ENCODE measurements at places on chromosomes 4 and X.
A peak's percentile ranks its signal among the peaks of the same experiment; 100 is the strongest.

GRCh38 chr4:72875138-72875537 is 194.4 kb downstream of the COX18 start:
- DNase-seq, result no peak

DNA sequence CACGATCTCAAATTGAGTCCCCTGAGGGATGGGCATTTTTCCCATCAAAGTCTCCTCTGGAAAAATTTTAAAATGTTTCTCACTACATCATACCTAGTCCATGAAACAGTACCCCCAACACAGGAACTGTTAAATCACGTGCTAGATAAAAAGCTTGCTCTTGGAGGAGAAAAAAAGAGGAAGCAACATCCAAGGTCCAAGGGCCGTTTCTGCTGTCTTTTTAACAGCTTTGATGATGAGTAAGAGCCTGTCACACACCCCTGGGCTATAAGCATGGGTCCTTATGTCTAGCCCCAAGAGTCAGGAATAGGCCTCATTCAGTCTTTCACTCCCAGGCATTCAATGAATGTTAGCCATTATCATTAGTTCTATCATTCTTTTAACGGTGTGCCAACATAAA is 128.9 kb downstream of the SH3KBP1 start:
- DNase-seq, result no peak

- DNase-seq, result no peak
Measured at GRCh38 chr4:173909294-173909693, 374.2 kb downstream of the FBXO8 start.

DNA sequence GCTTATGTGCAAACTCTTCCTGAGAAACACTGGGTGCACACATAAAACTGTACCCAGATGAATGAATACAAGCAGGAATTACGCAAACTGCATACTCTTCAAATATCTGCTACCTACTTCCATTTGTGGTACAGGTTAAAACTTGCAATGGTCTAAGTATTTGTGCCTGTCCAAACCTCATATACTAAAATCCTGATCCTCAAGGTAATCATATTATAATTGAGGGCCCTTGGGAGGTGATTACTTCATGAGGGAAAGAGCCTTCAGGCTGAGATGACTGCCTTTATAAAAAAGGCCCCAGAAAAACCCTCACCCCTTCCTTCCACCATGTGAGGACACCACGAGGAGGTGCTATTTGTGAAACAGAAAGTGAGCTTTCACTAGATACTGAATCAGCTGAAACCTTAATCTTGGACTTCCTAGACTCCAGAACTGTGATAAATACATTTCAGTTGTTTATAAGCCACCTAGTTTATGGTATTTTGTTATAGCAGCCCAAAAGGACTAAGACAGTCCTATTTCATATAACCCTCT is 1977.2 kb downstream of the PCDH7 start:
- DNase-seq, result peak; percentile 12

- no peak for DNase-seq
Measured at GRCh38 chrX:14554131-14554715, 24.9 kb downstream of the GLRA2 start.

- no peak for DNase-seq
Measured at GRCh38 chrX:3178329-3178728, 137.1 kb downstream of the ARSF start.

DNA sequence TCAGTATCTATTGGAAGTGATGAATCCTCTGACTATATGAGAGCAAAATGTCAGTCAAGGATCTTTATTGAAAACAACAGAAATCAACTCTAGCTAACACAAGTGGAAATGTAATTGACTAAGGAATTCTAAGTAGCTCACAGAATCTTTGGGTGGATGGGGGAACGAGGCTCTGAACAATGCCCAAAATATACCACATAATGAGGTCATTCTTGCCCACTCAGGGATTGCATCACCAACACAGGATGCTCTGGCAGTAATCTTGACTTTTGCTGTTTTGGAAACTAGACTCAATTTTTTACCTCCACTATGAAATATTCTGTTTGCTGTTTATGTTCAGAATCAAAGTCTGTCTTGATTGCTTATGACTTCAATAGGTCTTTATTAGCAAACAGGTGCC is 127.4 kb upstream of the UNC5C start:
- peak; percentile 7 for DNase-seq

- DNase-seq, result no peak
Measured at GRCh38 chr4:51870441-51871188, 27.7 kb downstream of the DCUN1D4 start.

DNA sequence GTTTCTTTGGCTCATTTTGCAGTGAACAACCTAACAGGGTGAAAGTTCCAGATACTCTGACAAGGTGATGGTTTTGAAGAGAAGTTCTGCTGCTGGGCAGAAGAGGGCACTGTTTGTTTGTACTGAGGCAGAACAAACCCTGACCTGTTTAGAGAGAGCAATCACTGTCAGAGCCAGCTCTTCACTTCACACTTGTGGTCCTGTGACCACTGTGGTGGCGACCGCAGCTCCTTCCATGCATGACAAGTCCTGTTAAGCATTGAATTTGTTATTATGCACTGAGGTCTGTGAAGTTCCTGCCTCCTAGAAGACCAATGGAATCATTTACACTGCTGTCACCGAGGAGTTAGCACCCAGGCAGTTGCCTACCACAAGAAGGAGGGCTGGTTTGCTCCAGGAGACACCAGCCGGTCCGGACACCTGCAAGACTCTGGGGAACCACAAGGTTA is 86.6 kb downstream of the ZNF330 start:
- DNase-seq, result peak; percentile 94

GRCh38 chr4:3340700-3341083 is 47.9 kb downstream of the RGS12 start:
- no peak for DNase-seq

- no peak for DNase-seq
Measured at GRCh38 chrX:55709735-55710134, 7.8 kb upstream of the RRAGB start.

GRCh38 chr4:122819708-122820449 is 6.8 kb upstream of the FGF2 start:
- peak; percentile 17 for DNase-seq

- no peak for DNase-seq
Measured at GRCh38 chr4:10832806-10833628, 148.4 kb upstream of the CLNK start.

GRCh38 chr4:33961761-33962160 is 2282.6 kb downstream of the ARAP2 start:
- no peak for DNase-seq

- DNase-seq, result no peak
Measured at GRCh38 chrX:27915617-27916016, 65.6 kb downstream of the DCAF8L1 start.

GRCh38 chrX:118847676-118848075 is 24.1 kb downstream of the ZCCHC12 start:
- peak; percentile 47 for DNase-seq

GRCh38 chrX:32395878-32396277 is 815.5 kb downstream of the DMD start:
- DNase-seq, result no peak

DNA sequence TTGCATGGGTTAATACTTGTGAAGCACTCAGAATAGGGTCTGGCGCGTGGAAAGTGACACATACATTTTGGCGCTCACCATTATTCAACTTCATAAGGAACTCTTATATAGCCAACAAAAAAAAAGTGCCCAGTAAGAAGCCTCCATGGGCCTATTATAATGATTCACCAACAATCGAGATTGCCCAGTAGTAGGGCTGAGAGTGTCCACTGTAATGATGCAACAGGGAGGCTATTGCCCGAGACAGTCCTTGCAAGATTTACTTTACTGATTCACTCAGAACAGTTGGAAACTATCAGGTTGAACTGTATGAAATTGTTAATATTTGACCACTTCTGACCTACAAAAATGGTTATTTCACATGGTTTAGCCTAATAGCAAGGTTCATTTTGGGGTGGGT is 86.0 kb downstream of the PJA1 start:
- DNase-seq, result no peak

DNA sequence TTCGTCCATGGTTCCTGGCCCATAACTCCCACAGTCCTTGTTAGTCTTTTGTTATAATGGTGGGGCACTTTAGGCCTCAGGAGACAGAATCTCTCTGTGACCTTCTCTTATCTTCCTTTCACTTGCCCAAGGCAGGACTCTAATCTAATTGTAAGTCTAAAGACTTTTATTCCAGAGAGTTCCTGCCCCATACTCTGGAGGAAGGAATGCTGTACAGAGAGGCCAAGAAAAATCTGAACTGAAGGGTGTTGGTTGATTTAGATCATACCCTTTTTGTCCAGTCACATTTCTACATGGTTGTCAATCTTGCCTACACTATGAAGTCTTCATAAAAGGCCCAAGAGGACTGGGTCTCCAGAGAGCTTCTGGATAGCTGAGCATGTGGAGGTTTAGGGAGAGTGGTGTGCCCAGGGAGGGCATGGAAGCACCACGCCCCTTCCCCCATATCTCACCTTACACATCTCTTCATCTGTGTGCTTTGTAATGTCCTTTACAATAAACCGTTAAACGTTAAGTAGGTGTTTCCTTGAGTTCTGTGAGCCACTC is 84.5 kb downstream of the AFF1 start:
- DNase-seq, result no peak

GRCh38 chrX:329291-329910 is 10.8 kb upstream of the GTPBP6 start:
- DNase-seq, result no peak

GRCh38 chrX:18755651-18756050 is 48.2 kb downstream of the PPEF1 start:
- DNase-seq, result no peak

DNA sequence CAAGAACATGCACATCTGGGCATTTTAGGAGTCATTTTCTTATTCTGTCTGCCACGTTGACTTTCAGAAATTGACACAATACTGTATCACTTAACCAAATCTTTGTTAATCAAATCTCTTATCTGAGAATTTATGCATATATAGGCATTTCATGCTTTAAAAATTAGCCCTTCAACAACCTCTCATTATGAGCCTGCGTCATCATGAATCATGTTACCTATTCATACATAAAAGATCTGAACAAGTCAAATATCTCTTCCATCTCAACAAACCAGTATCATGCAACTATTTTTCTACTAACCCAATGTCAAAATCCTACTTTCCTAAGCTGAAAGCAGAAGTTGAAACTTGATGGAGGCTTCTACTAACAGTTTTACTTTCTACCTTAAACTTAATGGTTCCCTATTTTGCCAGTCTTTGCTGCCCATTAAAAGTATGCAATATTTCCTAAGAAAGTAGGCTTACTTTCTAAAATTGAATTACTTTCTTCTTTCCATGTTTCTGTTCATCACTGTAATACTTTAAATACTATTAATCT is 1.8 kb downstream of the ADAM29 start:
- no peak for DNase-seq

DNA sequence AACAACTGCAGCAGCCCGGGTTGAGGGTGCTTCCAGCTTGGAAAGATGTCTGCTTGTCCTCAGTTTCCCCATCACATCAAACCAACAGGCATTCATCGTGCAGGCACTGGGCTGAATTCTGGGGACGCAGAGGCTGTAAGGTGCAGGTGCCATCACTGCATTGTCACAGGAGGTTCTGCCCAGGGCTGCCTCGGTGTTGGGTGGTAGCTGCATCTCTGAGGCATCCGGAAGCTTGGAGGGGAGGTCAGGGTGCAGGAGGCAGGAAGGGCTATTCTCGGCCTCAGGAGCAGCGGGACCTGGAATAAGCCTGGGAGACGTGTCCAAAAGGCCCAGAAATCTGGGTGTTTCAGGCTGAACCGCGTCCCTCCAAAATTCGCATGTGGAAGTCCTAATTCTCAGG is 134.6 kb downstream of the HMX1 start:
- no peak for DNase-seq

DNA sequence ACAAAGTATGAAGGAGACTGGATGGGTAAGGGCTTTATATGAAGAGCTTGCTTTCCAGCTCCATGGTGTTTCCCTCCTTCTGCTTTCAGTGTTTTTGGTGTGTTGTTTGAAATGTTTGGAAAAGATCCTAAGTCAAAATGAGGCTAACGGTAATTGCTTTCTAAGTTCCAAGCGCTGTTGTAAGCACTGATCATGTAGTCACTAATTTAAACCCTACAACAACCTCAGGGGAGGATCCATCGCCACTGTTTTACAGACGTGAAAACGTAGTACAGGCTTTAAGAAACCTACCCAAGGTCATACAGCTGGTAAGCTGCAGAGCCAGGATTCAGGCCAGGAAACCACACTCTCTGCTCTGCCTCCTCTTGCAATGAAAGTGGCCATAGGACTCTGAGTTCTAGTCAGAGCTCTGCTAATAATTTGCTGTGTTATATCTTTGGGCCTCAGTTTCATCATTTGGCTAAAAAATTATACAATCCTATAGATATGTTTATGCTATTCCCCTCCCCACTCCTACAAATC is 102.9 kb upstream of the PGRMC2 start:
- no peak for DNase-seq

GRCh38 chr4:117479673-117480072 is 394.3 kb upstream of the TRAM1L1 start:
- no peak for DNase-seq

GRCh38 chrX:118522230-118522926 is 26.8 kb downstream of the DOCK11 start:
- DNase-seq, result no peak

DNA sequence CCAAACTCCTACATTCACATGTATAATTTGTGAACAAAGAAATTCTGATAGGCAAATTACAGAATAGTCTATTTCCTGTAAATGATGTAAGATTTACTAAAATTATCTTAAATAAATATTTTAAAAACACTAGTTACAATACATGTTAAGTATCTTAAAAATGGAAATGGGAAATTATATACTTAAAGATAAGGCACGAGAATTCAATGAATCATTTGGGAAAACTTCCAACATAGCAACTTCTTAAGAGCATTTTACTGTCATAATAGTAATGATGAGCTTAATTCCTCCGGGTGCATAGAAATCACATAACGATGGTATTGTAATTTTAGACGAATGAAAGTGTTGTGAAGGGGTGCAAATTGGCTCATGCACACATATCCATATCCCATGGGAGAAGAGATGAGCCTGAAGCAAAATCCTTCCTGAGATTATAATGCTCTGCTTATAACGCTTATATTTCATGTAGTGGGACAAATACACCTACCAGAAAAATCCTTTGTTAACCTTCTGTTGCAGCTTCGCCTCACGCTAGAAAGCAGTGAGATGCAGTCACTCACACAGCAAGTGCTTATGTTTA is 873.5 kb downstream of the PDHA2 start:
- DNase-seq, result no peak

DNA sequence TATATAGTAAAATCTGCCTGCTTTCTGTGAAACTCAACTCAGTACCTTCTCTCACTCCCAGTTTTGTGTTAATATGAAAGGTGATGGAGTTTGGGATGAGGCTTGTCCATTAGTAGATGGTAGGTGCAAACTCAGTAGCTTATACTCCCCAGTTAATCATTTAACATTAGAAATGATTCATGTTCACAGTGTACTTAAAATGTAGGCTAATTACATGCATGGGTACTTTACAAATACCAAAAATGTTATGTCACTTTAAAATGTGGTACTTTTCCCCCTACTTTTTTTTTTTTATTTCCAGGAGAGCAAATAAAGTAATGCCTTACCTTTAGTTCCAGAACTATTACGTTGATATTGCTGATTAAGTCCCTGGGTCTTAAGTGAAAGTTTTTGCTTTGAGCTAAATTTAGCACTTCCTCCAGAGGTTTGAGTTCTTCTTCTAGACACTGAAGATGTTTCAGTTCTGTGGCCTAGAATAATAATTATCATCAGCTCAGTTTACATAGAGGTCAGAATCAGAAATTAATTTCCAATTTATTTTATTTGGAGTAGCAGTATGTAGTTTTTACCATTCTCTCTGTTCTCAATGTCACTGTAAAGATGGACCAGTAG is 3.0 kb downstream of the IL2 start:
- no peak for DNase-seq
